ENCODE measurements at places on chromosomes 12 and 14. TPM values are rescaled to one million over a fixed set of nuclear protein-coding genes. Genes with fewer than 3 reads are reported as not detected.

- DNase-seq, result no peak
These were observed 333.7 kb downstream of the EGLN3 start for GRCh38 chr14:33617154-33617553.

- no peak for DNase-seq
These were observed 26.2 kb upstream of the PPP4R3A start for GRCh38 chr14:91536327-91536726.

DNA sequence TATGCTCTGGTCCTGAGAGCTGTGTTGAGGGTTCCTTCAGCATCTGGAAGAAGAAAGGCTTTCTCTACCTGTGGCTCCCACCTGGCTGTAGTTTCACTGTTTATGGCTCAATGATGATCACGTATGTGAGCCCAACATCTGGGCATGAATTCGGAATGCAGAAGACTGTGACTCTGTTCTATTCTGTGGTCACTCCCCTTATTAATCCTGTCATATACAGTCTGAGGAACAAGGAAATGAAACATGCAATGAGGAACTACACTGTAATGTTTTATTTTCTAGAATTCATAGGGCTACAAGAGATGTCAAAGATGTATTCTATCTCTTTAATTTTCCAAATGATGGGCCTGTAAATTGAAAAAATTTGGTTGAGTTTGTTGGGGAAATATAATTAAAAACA lies 10.8 kb upstream of the OR11G2 start:
- DNase-seq, result no peak

DNA sequence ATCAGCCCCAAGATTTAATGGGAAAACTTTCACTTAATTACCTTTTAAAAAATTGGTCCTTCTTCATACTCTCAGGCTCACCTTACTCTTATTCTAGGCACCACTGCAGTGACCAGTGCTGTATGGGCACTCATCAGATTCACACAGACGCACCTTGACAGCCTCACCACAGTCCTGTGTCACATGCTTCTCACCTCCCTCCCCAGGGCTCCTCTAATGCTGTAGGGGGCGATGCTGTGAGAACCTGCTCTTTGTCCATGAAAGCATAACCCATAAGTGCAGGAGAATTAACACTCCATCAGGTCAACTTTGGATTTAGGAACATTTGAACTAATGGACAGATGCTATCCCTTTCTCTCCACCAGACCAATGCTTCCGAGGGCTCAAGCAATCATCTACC lies 13.9 kb upstream of the PPP4R3A start:
- no peak for DNase-seq

DNA sequence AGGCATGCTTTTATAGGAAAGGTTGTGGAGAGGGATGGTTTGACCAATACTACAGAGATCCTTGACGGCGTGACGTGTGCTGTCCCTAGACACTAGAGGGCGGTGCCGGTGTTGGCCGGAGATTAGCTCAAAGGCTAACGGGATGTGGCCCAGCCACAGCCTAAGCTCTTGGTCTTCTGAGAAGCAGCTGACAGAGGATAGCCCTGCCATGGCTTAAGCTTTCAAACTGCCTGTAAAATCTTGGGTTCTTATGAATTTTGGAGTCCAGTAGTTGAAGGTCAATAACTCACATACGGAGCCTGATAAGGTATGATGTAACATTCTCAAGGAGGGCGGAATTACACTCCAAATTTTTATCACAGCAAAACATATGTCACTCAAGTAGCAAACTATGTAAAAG lies 515.7 kb upstream of the ATXN7L3B start:
- DNase-seq, result peak; percentile 68

DNA sequence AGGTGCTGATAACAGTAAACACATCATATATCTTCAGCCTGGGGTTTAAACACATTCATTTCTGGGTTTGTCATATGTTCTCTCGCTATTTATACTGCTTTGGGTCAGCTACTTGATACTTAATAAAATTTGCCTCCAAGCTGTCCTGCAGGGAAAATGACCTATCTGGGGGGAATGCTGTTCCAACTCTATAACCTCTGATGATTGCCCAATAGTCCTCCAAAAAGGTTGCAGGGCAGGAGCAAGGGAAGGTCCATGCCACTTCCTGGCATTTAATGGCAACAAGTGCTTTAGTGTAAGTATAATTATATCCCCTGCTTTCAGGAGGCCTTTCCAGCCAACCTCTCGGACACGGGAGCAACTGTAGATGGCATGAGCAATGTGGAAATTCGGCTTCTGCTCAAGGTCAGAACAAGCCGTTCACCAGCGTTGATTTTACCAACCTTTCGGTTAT lies 198.0 kb upstream of the EEA1 start:
- no peak for DNase-seq

- DNase-seq, result no peak
These were observed 6.1 kb downstream of the ABCD2 start for GRCh38 chr12:39613525-39613924.

Gene TAS2R9
- total RNA-seq, result not detected

Gene SERPINA9
- total RNA-seq, result not detected

Gene ENDOU
- total RNA-seq, result 0.37 TPM
